ENCODE measurements at places on chromosomes 4 and X.
A peak's percentile ranks its signal among the peaks of the same experiment; 100 is the strongest.

DNA sequence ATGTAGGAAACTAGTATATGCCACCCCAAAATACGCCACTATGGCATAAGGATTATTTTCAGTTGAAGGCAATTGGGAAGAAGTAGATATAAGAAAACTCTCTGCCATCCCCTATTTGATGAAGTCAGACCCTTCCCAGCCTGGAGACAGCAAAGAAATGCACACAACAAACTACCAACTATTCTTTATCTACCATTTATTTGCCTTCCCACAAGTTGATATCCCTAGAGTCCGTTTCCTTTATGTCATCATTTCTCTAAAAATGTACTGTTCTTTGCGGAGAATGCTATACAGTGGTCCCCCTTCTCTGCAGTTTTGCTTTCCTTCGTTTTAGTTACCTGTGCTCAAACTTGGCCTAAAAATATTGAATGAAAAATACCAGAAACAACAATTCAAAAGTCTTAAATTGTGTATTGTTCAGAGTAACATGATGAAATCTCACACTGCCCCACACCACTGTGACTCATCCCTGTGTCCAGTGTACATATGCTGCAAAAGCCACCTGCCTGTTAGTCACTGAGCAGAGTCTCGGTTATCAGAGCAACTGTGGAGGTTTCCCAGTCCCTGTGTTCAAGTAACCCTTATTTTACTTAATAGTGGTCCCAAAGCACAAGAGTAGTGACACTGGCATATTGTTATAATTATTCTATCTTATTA lies 152.3 kb downstream of the WDFY3 start:
- DNase-seq = no peak

DNA sequence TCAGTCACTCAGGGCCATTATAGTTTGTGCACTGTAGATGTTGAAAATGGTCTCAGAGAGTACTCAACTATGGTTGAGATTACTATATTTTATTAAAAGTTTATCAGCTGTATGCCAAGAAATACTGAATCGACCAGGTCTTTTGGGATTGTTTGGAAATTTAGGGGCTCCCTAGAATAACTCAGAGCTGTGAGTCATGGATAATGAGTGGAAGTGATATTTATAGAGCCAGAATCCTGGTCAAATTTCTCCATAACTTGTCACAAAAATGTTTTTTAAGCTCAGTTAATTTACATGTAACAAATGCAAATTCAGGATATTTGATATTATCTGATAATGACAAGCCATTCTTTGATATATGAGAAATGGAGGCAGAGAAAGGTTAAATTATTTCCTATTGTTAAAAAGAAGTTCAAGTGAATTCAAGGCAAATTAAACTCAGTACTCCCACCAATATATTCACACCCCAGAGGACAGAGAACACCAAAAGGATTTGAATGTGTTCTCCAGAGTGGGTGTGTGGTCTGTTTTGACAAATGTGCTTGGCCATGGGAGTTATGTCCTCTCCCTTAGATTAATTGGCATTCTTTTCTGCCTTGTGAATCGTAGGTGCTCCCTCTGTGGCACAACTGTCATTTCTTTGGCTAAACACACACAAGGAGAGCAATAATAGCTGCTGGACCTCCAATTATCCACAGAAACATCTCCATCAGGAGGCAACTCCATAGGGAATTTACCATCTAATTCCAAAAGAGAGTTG lies 37.7 kb downstream of the ARHGAP24 start:
- no peak for DNase-seq

GRCh38 chr4:74161666-74162450 lies 3.9 kb downstream of the MTHFD2L start:
- no peak for DNase-seq

DNA sequence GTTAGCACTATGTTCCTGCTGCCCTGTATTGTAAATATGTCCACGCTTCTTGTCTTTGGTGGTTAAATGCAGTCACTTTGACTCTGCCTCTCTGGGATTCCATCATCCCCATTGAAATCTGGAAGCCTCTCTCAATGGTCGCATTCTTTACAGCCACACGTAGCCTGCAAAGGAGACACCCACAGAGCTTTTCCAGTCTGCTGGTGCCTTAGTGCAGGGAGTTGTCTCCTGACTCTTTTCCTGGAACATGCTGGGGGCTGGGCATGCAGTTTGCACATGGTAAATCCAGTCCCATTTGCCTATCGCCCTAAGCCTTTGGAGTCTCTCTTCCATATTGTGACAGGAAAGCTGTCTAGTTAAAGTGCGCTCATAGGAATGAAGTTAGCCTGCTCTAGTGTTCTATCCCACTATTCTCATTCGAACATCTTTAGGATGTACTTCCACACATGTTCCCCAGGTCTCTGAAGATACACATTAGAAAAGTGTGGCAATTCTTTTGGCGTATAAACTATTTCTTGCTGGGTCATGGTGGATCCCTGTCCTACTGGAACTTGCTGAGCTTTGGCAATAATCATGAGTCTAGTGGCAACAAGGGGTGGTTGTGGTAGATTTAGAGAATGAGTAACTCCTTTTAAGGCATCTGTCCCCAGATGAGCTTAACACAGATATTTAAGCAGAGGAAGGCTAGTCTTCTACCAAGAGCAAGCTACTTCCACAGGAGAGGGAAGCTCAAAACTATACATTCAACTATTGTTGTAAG lies 33.7 kb downstream of the COQ2 start:
- no peak for DNase-seq

DNA sequence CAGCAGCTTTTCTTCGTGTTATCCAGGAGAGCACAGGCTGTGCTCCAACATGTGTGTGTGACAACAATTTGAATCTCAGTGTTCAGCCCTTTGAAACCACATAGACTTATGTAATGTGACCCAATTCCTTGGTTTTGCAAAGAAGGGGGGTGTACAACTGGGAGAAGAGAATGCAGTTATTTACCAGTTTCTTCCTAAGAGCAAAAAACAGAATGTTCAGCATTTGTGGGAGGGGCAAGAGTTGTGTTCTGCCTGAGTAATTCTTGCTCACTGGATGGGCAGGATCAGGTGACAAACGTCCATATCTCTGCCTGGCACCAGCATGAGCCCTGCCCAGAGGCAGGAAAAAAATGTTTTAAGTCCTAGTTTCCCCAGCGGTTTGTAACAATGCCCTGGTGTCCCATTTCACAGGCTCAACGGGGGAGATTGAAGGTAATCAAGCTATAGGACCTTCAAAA lies 72.0 kb downstream of the PRPS1 start:
- DNase-seq = no peak

- no peak for DNase-seq
Observed at GRCh38 chr4:18042754-18043153, 21.2 kb upstream of the LCORL start.

DNA sequence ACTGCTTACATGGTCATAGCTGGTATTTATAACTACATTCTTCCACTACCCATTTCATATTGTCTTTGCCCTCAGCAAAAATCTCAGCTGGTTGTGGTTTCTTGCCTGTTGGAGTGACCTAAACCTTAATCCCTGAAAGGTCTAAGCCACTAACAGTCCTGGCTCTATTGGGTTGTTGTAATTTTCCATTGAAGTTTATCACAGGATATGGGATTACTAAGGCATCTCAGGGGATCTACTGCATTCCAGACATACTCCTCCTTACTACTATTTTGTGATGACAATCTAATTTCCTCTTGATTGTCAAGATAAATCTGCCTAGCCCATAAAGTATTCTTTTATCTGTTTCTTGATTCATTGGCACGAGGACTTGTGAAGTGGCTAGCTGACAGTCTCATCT lies 6.2 kb upstream of the OSTC start:
- DNase-seq = no peak

- DNase-seq = no peak
Observed at GRCh38 chrX:136819031-136819703, 38.4 kb upstream of the ARHGEF6 start.

GRCh38 chr4:148857239-148857972 lies 415.2 kb upstream of the NR3C2 start:
- DNase-seq = no peak

GRCh38 chr4:164824581-164824980 lies 52.4 kb upstream of the APELA start:
- no peak for DNase-seq

DNA sequence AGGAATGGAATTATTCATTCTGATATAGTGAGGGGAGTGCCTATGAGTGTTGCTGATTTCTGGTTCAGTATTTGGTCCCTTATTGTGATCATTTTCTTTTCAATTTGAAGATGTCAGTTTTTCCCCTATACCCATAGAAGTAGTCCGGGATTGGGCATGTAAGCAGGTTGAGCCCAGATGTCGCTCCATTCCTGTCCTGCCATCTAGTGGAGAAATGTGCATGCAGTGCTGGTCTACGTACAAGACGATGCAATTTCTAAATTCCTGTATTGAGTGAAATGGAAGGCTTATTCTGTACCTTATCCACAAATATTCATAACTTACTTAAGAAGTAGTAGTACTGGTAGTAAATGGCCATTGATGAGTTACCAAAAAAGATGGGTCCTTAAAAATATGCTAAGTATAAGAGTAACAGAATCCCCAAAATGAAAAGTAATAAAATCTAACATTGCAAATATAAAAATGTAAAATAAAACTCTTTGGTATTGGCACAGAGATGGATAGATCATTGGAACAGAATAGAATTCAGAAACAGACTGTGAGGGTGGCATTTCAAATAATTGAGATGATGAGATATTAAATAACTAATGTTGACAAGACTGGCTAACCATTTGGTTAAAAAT lies 60.9 kb downstream of the UGT8 start:
- DNase-seq = peak; percentile 79

DNA sequence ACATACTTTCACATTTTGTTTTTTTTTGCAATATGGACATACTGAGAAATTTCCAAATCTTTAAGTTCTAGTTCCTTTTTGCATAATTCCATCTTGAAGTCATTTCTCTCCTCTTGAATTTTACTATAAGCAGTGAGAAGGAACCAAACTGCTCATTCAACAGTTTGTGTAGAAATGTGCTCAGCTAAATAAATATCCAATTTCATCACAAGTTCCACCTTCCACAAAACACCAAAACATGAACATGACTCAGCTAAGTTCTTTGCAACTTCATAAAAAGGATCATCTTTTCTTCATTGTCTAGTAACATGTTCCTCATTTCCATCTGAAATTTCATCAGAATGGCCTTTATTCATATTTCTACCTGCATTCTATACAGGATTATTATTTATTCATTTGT lies 77.3 kb upstream of the FGF13 start:
- DNase-seq = no peak

DNA sequence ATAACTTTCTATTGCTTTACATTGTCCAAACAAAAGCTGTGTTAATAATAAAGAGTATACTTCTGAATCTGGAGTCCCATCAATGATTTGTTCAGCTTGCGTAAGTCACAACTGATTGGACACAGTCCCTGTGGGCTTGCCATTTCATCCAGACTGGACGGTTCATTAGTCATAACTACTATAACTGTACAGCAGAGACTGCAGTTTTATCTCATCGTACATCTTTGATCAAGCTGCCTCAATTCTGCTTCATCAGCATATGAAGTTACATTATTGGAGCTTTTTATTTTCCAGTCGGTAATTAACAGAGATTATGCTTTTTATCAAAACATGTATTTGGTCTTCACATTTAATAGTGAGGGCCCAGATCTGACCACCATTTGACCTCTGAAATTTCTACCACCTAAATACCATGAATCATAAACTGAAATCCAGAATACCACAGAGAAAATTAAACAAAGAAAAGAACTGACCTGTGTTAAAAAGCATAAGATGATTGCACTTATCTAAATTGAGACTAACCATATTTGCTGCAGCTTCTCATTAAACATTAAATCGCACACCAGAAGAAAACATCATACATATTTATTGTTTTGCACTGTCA lies 12.5 kb upstream of the MAB21L2 start:
- DNase-seq = no peak

DNA sequence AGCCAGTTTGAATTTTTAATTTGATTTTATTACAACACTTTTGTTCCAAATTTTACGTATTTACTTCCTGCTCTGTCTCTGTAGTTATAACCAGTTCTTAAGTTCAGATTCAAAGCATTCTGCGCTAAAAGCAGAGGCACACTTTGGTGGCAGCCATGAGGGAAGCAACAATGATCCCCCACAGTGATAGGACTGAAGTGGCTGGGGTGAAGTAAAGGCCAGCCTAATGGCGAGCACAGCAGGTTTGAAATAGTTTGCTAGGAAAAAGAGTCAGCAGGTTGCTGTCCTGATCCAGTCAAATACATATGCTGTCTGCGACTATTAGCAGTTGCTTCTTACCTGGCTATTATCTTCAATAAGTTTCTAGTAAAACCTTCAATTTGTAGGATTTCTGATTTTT lies 176.3 kb downstream of the RPA4 start:
- DNase-seq = no peak

- DNase-seq = peak; percentile 69
Observed at GRCh38 chr4:4852591-4853362, 6.7 kb upstream of the MSX1 start.

DNA sequence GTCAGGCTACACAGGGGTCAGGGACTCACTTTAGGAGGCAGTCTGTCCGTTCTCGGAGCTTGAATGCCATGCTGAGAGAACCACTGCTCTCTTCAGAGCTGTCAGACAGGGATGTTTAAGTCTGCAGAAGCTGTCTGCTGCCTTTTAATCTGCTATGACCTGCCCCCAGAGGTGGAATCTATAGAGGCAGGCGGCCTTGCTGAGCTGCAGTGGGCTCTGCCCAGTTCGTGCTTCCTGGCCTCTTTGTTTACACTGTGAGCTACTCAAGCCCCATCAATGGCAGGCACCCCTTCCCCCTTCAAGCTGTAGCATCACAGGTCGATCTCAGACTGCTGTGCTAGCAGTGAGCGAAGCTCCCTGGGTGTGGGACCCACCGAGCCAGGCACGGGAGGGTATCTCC lies 31.5 kb upstream of the UNC5C start:
- no peak for DNase-seq

- DNase-seq = no peak
Observed at GRCh38 chrX:77085372-77085771, 361.8 kb upstream of the FGF16 start.

- no peak for DNase-seq
Observed at GRCh38 chr4:89363786-89364185, 56.2 kb upstream of the GPRIN3 start.

Measured in head of caudate nucleus (tissue), 42 donors.